ENCODE measurements at places on chromosomes 1 and 21.

GRCh38 chr1:5658340-5659316 lies 333.6 kb downstream of the NPHP4 start:
- no peak for DNase-seq

DNA sequence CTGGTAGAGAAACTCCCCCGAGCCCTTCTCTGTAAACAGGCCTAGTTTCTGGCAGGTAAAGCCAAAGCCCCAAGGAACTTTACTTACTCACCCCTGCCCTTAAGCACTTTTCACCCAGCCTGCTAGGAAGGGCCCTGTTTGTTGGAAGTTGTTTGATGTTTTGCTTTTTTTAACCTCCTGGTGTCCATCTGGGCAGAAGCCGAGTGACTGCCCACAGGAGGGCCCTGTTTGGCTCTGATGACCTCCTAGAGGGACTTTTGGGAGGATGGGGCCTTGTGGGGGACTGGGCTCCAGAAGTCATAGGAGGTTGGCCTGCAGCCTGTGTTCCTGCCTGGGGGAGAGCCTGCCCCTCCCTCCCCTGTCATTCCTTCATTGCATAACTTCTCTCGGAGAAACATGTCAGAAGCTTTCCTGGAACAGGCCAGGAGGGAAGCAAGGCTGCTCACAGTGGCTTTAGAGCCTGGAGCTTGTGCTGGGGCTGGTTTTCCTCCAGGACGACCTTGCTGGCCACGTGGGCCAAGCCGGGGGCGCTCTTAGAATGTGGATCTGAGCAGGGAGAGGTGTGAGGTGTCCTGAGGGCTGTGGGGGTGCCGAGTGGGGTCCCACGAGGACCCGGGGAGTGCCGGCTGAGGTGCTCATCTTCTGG lies 33.9 kb downstream of the COQ8A start:
- no peak for DNase-seq

DNA sequence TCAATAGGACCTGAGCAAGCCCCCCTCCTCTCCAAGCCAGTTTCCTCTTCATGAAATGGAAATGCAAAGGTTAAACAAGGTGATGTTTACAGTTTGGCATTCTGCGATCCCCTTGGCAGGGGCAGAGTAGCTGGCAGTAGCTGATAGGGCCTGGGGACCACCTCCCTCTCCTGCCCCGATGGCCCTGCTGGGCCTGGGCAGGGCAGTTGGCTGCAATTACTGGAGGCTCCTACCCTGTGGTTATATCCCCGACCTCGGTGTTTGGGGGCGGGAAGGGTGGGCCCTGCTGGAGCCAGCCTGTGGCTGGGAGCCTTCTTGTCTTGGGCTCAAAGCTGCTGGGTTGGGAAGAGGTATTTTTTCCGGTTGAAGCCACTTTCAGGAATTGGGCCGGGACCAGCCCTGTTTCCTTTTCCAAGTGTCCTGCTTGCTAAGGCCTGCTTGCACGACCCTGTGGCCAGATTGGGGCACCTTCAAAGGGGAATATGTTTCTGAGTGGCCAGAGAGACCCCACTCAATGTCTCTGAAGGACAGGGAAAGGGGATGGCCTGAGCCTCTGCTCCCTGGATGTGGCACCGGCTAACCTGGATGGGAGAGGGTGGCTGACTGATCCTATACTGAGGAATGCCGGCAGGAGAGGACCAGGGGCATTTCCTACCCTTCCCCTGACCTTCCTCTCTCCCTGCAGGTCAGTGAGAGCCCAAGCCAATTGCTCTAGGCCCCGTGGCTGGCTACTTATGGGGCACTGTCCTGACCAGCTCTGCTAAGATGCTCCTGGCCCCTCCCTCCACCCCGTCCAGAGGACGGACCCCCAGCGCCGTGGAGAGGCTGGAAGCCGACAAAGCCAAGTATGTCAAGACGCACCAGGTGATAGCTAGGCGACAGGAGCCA lies 1.9 kb downstream of the FAM110D start:
- DNase-seq = no peak

DNA sequence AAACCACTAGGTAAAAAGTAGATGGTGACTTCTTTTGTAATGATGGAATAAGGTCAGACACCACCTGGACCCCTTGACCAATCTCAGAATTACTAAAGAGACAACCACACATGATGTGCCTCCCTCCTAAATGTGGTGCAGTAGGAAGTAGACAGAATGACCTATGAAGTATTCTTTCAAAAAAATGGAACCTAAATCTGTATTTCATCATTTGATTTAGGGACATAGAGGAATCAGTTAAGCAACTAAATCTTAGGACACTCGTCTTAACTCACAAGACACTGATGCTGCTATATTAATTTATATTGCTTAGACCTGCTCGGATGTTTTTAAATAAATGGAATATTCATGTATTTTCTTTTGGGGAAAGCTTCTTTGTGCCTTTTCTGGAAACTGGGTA lies 80.9 kb upstream of the IRF2BP2 start:
- DNase-seq = no peak

DNA sequence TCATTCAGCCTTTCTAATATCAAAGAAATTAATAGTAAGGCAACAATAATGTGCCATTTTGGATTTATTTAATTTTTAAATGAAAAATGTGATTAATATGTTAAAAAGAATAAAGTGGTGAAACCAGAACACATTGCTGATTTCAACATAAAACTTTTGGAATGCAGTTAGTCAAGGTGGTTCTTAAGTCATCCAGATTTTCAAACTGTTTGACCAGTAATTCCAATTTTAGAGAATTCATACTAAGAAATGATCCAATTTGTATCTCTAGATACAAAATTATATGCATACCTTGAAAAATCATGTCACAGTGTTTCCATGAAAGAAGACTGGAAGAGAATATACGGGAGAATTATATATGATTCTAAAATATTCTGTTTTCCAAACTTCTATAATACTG lies 54.2 kb upstream of the MCOLN3 start:
- no peak for DNase-seq

DNA sequence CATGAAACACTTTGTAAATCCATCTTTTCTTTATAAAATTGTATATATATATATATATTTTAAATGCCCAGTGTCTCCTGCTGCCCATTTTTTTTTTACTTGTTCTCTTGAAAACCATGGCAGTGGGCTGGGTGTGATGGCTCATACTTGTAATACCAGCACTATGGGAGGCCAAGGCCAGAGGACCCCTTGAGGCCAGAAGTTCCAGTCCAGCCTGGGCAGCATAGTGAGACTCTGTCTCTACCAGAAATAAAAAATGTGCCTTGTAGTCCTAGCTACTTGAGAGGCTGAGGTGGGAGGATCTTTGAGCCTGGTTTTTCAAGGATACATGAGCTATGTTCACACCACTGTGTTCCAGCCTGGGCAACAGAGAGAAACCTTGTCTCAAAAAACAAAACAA lies 62.2 kb downstream of the HS2ST1 start:
- DNase-seq = no peak

GRCh38 chr21:45595574-45596295 lies 47.8 kb upstream of the PCBP3 start:
- no peak for DNase-seq
